AG09319 (cell line): ENCODE measurements at places on chromosomes 3 and 15.
A peak's percentile ranks its signal among the peaks of the same experiment; 100 is the strongest.

- peak; percentile 93 for DNase-seq
Measured at GRCh38 chr3:184777566-184778356, 34.2 kb upstream of the VPS8 start.

GRCh38 chr15:90774731-90775514 is 57.8 kb downstream of the BLM start:
- no peak for DNase-seq

GRCh38 chr3:181637056-181637455 is 74.7 kb upstream of the SOX2 start:
- no peak for DNase-seq

- DNase-seq, result no peak
Measured at GRCh38 chr15:28955993-28956421, 70.2 kb downstream of the APBA2 start.

DNA sequence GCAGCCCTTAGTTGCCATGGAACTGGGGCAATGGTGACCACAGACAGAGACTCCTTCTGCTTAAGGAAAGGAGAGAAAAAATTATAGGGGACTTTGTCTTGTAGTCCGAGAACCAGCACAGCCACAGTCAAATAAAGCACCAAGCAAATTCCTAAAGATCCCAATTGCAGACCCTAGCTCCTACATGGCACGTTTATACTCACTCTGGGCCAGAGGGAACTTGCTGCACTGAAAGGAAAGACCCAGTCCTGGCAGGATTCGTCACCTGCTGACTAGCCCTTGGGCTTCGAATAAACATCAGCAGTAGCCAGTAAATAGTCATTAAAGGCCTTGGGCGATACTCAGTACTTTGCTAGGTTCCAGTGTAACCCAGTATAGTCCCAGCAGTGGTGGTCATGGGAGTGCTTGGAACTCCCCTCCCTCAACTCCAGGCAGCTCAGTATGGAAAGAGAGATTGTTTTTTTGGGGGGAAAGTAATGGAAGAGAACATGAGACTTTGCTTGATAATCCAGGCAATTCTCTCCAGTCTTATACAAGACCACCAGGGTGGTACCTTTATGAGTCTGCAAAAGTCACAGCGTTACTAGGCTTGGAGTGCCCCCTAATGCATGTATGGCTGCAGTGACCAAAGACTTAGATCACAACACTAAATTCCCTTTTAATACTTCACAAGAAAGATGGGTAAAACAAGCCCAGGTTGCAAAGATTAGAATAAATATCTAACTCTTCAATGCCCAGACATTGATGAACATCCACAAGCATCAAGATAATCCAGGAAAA is 66.4 kb upstream of the AGTR1 start:
- no peak for DNase-seq

GRCh38 chr3:172145031-172145686 is 105.8 kb downstream of the FNDC3B start:
- DNase-seq, result no peak

GRCh38 chr3:156298938-156299337 is 178.6 kb downstream of the KCNAB1 start:
- DNase-seq, result no peak

- DNase-seq, result no peak
Measured at GRCh38 chr15:52115598-52116427, 3.2 kb upstream of the BCL2L10 start.

DNA sequence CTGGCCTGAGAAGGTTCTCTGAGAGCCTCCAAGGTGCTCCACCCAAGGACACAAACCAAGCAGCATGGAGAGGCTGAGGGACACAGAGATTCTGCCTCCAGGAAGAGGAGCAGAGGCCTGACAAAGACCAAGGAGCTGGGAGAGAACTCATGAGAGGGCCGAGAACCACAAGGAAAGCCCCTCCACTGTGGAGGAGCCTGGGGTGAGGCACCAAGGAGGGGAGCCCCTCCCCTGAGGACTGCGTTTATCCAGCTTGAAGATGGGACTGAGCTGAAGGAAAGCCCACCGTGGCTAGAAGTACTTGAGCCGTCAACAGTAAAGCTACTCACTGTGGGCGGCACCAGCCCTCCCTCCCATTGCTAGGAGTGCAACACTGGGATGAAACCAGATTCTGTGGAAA is 63.1 kb upstream of the MEF2A start:
- DNase-seq, result no peak

DNA sequence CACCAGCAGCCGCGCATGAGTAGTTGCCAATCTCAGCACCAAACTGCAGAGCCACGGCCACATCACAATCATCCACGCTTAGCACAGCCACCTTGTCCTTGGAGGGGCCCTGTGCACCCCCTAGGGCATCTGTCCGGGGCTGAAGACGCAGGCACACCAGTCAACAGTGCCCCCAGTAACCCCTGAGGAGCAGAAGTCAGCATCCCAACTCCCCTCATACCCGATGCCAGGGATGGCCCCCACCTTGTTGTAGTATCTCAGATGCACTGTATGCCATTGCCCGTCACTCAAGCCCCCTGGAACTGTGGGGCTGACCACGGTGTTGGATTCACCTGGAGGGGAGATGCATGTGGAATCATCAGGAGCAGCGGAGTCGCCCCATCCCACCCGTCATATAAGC is 7.6 kb downstream of the CELSR3 start:
- no peak for DNase-seq

DNA sequence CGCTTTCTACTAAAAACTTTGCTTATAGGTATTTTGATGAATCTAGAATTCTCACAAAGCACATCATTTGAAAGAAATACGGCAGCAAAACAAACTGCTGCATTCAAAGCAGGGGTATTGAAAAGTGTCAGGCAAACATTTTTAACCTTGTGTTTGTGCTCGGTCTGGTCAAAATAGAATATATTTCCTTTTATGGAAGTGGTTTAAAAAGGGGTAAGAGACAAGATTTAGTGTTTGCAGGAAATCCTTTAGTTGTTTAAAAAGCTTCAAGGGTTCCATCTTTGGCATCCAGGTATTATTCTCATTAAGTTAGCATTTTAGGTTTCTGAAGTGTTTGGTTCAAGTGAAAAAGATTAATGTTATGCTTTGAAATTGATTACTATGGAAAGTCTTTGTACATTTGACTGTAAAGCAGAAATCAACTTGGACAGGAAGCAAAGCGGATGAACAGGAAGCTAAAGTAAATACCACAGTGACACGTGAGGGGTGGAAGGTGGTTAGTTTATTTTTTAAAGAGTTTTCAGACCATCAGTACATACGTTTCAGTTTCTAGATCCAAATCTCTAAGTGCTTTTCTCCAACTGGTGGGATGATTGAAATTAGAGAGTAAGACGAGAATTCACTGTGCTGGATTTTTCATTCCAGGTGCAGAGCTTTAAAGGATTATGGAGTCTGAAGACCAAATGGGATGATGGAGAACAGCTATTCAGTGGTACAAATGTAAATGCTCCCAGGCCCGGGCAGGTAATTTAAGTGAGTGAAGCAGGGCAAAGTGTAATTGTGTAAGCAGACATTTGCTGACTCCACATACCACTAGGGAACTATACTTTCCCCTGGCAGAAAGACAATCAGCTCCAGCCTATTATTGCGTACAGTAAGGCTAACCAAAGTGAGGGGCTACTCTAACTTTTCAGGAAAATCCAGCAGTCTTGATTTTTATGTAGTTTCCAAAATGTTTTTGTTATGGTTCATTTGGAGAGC is 341.8 kb upstream of the TBL1XR1 start:
- no peak for DNase-seq
